ENCODE measurements at places on chromosomes 1 and 21. TPM values are rescaled to one million over a fixed set of nuclear protein-coding genes. Genes with fewer than 3 reads are reported as not detected.

The SYCP1 gene
- total RNA-seq: not detected

The LBR gene
- 19.0 TPM for total RNA-seq

The SMPDL3B gene
- total RNA-seq: not detected

The TAS1R1 gene
- total RNA-seq: not detected

The MYCL gene
- total RNA-seq: 1.1 TPM

The PKN2 gene
- 29.7 TPM for total RNA-seq

The FCGR3B gene
- 4.8 TPM for total RNA-seq

The CFAP141 gene
- not detected for total RNA-seq

The UBL4B gene
- not detected for total RNA-seq

All from Right ventricle myocardium inferior (tissue), 1 donor.